ENCODE measurements at places on chromosomes 2 and 18. TPM values are rescaled to one million over a fixed set of nuclear protein-coding genes. Genes with fewer than 3 reads are reported as not detected.
A peak's percentile ranks its signal among the peaks of the same experiment; 100 is the strongest.

The CYP1B1 gene
- 40.8 TPM for total RNA-seq

The CFAP210 gene
- not detected for total RNA-seq

The PLEK gene
- total RNA-seq = 1.0 TPM

The ST6GAL2 gene
- total RNA-seq = not detected

The OTOS gene
- total RNA-seq = not detected

The SERPINB5 gene
- not detected for total RNA-seq

The MSH2 gene
- total RNA-seq = 45.9 TPM

The EN1 gene
- total RNA-seq = not detected

GRCh38 chr2:460861-461260, 173.0 kb upstream of the ALKAL2 start:
- ATAC-seq = peak; percentile 77

DNA sequence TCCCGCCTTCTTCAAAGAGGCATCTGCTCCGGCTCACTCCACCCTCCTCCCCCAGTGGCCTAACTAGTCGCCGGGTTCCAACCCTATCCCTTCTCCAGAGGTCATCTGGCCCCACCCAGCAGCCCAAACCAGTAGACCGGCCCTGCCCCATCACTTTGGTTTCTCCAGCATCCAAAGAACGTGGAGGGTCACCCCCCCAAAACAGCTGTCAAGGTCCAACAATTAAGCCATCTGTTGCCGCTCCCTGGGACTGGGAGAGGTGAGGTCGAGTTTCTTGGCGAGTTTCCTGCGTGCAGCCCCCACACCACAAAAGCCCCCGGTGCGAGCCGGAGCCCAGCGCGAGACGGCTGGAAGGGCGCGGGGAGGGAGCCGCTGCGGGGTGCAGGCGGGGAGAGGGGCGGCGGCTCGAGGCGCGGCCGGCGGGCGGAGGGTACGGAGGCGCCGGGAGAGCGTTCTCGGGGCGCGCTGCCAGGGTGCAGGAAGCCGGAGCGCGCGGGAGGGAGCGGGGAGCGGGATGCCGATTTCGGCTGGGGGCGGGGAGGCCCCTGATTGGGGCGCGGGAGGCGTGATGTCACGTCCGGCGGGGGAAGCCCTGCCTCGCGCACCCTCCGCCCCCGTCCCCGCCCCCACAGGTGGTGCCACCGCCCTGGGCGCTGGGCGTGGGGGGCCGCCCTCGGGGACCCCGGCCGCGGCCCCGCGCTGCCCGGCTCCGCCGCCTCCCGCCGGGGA, 571 bp upstream of the GPC1 start:
- peak; percentile 68 for ATAC-seq

GRCh38 chr18:51007790-51008139, 22.2 kb upstream of the SMAD4 start:
- no peak for ATAC-seq

DNA sequence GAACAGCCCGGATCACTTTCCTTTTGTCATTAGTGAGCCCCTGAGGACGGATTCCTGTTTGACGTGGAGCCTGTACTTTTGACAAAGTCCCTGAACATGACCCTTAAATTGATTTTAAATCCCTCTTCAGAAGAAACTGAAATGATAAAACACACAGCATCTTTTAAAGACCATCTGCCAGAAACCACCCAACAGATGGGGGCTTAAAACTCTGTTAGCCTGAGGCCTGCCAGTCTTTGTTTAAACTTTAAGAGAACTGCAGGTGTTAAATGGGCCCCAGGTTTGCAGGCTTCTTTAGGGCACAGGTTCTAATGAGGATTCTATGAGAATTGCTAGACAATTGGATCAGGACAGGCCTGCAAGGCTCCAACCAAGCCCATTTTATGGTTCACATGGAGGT, 177.9 kb downstream of the ALK start:
- no peak for ATAC-seq

- ATAC-seq = no peak
Measured at GRCh38 chr2:165450156-165450555, 19.3 kb upstream of the CSRNP3 start.

- ATAC-seq = no peak
Measured at GRCh38 chr18:10487154-10487553, 32.7 kb downstream of the APCDD1 start.

- no peak for ATAC-seq
Measured at GRCh38 chr2:40173276-40173675, 278.6 kb downstream of the SLC8A1 start.

DNA sequence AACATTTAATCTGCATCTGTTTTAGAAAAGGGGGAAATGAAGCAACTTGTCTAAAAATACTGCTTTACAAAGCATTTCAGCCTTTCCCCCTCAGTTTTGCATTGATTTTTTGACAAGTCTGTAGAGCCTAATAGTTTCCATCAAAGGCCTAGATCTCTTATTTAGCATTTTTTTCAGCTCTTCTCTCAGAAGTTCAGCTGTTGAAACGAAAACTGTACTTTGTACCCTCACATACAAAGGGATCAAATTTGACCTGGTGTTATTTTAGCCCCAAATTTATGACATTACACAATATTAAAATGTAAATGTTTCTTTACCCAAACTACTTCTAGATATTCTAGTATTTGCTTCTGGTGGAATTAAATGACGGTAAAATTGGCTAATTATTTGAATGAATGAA, 13.0 kb downstream of the YPEL5 start:
- ATAC-seq = no peak

- ATAC-seq = no peak
Measured at GRCh38 chr2:133418021-133418420, 150.2 kb downstream of the NCKAP5 start.

GRCh38 chr2:190050001-190050400, 12.5 kb downstream of the MSTN start:
- ATAC-seq = no peak

DNA sequence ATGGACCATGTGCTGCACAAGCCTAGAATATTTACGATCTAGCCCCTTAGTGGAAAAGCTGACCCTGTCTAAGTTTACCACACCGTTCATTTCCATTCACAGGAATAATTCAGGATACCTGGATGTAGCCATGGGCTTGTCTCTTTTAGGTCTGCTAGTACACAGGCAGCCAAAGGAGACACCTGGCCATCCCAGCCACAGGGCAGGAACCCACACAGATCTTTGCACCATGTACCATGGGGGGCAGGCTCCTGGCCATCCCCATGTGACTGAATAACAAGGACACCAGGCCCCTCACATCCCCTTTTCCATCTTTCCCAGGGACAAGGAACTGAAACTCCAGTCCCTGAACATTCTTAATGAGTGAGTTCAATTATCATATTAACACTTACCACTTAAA, 467.3 kb upstream of the MYT1L start:
- ATAC-seq = no peak

GRCh38 chr2:12071318-12071717, 324.9 kb downstream of the LPIN1 start:
- ATAC-seq = no peak

GRCh38 chr2:10941383-10941782, 29.6 kb downstream of the KCNF1 start:
- ATAC-seq = no peak

Data from activated T-helper 17 cell treated with anti-CD3 and anti-CD28 coated beads, Interleukin-2, amount 50 U/mL, for 72 hours (primary cell).